CD4-positive, alpha-beta T cell (primary cell): ENCODE measurements at places on chromosomes 7 and 10.

DNA sequence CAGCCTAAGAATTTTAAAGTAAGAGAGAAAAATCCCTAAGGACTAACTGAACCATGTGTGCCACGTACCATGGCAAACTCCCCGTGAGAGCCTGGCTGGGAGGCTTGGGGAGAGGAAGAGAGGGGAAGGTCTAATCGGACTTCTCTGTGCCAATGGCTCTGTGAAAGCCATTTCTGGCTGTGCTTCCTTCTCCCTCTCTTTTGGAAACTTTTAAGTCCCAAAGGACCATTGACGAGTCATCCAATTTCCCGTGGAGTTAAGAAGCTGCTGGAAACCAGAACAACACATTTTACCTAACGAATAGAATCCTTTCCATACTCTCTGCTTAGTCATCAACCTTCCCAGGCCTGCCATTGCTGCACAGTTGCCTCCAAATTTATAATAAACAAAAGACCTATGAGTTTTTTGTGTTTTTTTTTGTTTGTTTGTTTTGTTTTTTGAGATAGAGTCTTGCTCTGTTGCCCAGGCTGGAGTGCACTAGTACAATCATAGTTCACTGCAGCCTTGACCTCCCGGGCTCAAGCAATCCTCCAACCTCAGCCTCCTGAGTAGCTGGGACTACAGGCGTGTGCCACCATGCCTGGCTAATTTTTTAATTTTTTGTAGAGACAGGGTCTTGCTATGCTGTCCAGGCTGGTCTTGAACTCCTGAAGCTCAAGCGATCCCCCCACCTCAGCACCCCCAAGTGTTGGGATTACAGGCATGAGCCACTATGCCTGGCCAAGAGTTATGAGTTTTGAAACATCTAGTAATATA is 13.2 kb downstream of the LAMB1 start:
- no peak overlapping the region for H3K27ac ChIP-seq
- peaks cover 6% of the 10 kb centered on the region for H3K27me3 ChIP-seq
- no peak overlapping the region for H3K4me3 ChIP-seq
- no peaks in the 10 kb centered on the region for H3K4me1 ChIP-seq
- DNase-seq, result no peak

DNA sequence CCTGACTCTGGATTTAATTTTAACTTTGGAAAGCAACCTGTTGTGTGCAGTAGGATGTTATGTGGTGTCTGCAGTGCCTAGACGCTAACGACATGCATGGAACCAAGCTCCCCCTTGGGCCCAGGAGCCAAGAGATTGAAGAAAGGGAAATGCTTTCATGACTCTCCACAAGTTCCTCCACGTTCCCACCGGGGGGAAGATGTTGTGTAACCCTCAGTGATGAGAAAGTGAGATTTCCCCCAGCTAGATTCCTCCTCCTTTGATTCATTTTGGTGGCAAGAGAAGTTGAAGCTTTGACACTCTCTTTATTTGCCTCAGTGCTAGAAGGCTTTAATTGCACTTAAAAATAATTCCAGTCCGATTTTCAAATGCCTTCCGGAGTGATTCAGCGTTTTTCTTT is 157.9 kb upstream of the INSYN2A start:
- no peaks in the 10 kb centered on the region for H3K4me1 ChIP-seq
- no peaks in the 10 kb centered on the region for H3K36me3 ChIP-seq
- peaks cover 3% of the 10 kb centered on the region for H3K27me3 ChIP-seq
- no peak overlapping the region for H3K27ac ChIP-seq

- DNase-seq, result peak; percentile 25
- H3K36me3 ChIP-seq, result no peaks in the 10 kb centered on the region
- no peak overlapping the region for H3K27ac ChIP-seq
- H3K4me3 ChIP-seq, result no peak overlapping the region
- H3K27me3 ChIP-seq, result no peaks in the 10 kb centered on the region
These were observed 84.8 kb upstream of the PHF14 start for GRCh38 chr7:10888861-10889260.

DNA sequence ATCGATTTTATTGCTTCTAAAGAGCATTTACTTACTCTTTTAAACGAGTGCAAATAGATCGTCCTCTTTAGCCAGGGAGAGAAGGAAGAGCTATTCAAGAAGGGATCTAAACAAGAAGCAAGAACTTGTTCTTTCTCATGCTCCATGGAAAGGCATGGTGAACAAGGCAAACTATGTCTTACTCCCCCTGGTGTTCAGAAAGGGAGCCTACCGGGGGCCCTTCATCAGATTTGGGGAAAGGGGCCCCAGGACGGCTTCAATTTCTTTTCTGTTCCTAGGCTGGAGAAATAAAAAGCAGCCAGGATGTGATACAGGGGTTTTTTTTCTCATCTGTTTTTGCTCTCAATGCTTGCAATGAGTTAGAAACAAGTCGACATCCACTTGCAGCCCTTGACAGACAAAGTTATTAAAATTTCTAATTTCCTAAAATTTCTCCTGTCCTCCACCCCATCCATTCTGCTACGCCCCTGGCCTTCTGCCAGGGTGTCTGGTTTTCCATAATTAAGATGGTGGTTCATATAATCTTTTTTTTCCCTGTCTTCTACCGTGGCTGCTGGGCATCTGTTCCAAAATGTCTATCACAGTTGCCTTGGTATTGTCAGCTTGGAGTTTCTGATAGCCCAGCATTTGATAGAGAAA is 214.4 kb downstream of the CREB5 start:
- no peak overlapping the region for H3K27ac ChIP-seq
- H3K4me1 ChIP-seq, result no peaks in the 10 kb centered on the region
- DNase-seq, result no peak
- H3K27me3 ChIP-seq, result no peaks in the 10 kb centered on the region
- H3K4me3 ChIP-seq, result no peak overlapping the region

- no peaks in the 10 kb centered on the region for H3K36me3 ChIP-seq
- no peak for DNase-seq
- no peaks in the 10 kb centered on the region for H3K27me3 ChIP-seq
- no peak overlapping the region for H3K27ac ChIP-seq
These were observed 50.6 kb upstream of the NPY start for GRCh38 chr7:24233386-24233785.
